ENCODE measurements at places on chromosomes 7 and 10. TPM values are rescaled to one million over a fixed set of nuclear protein-coding genes. Genes with fewer than 3 reads are reported as not detected.
A peak's percentile ranks its signal among the peaks of the same experiment; 100 is the strongest.

GRCh38 chr10:85650791-85651496 lies 715.7 kb downstream of the GRID1 start:
- DNase-seq: no peak

The GRID1 gene
- 1.4 TPM for total RNA-seq

DNA sequence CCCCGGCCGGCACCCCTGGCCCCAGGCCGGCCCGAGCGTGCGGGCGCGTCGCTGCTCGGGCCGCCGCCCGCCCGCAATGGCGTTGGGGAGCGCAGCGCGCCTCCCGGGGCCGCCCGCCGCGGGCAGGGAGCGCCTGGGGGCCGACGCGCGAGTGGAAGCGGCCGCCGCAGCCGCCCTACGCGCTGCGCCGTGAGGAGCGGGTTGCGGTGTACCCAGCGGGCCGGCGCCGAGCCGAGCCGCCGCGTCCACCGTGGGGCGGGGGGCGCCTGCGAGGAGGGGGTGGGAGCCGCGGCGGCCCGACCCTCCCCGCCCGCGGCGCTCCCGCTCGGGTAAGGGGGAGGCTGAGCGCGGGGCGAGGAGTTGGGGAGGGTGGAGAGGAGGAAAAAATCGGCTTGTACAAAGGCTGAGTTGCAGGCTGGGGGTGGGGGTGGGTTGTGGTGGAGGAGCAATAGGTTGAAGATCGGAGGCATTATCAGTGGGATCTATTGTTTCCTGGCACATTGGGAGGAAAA lies 473 bp downstream of the PPP1R9A start:
- peak; percentile 81 for DNase-seq

The VWA2 gene
- 6.5 TPM for total RNA-seq

- DNase-seq: no peak
Observed at GRCh38 chr7:137950967-137951366, 50.9 kb downstream of the CREB3L2 start.

GRCh38 chr7:36546331-36546730 lies 156.7 kb downstream of the ANLN start:
- DNase-seq: no peak

- DNase-seq: no peak
Observed at GRCh38 chr7:121088870-121089269, 100.4 kb downstream of the CPED1 start.

DNA sequence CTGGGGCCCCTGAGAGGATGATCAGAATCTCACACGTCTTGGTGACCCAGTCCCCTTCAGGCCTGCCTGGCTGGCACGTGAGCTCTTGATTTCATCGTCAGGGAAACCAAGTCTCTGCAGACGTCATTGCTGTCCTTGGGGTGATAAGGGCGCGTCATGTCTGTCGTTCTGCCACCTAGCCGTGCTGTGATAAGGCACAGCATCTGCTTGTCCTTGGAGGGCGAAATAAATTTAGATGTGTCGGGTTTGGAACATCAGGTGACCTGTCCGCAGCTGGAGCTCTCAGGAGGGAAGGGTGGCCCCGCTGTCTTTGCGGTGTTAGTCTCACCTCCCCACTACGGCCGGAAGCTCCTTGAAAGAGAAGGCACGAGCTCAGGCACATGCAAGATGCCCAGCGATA lies 129.2 kb downstream of the GRK5 start:
- DNase-seq: no peak

- DNase-seq: no peak
Observed at GRCh38 chr10:122029499-122030199, 40.7 kb downstream of the TACC2 start.

Data from kidney (tissue), 22 donors.